ENCODE measurements at places on chromosomes 3 and 15.

GRCh38 chr15:82587805-82588204, 47.5 kb upstream of the RPS17 start:
- no peak for DNase-seq

DNA sequence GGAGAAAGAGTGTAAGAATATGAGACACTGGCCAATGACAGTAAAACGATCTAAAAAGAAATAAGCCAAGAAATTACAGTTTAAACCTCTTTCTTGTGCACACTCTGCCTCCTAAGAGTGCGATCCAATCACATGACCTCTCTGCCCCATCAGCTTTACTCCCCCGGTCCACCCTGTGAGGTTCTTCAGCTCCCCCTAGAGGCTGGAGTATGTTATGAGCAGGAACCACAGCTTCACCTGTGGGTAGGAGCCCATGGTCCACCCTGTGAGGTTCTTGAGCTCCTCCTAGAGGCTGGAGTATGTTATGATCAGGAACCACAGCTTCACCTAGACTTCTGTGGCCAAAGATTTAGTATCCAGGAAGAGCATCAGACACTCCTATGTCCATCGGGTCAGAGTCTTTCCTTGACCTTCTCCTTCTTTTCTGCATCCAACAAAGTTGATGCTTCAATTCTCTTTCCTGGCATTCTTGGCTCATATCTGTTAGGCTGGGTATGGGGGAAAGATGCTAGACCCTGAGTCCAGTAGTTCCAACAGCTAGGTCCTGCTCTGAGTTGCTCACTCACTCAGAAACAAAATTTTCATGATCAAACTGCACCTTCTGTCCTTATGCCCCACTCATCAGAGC, 164.0 kb downstream of the MINAR1 start:
- no peak for DNase-seq

GRCh38 chr3:124768812-124769211, 38.6 kb downstream of the UMPS start:
- DNase-seq = no peak

DNA sequence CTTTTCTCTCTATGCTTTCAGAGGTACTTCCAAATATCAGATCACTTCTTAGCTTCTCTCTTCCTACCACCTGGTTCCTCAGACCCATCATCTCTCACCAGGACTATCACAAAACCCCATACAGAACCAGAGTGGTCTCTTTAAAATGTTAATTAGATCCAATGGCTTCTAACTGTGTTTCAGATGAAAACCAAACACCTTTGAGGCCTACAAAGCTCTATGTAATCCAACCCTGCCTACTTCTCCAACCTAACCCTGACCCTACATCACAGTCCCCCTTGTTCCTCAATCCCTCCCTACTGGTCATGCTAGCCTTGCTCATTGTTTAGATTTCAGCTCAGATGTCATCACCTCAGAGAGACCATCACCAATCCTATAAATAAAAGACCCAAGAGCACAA, 34.8 kb downstream of the SUMF1 start:
- DNase-seq = no peak

GRCh38 chr3:148791920-148792319, 35.7 kb upstream of the CPB1 start:
- no peak for DNase-seq

- DNase-seq = no peak
Measured at GRCh38 chr3:157669416-157669815, 166.2 kb upstream of the VEPH1 start.

GRCh38 chr3:16377847-16378302, 112.9 kb downstream of the OXNAD1 start:
- no peak for DNase-seq

GRCh38 chr3:60703956-60704736, 547.1 kb downstream of the FHIT start:
- no peak for DNase-seq

DNA sequence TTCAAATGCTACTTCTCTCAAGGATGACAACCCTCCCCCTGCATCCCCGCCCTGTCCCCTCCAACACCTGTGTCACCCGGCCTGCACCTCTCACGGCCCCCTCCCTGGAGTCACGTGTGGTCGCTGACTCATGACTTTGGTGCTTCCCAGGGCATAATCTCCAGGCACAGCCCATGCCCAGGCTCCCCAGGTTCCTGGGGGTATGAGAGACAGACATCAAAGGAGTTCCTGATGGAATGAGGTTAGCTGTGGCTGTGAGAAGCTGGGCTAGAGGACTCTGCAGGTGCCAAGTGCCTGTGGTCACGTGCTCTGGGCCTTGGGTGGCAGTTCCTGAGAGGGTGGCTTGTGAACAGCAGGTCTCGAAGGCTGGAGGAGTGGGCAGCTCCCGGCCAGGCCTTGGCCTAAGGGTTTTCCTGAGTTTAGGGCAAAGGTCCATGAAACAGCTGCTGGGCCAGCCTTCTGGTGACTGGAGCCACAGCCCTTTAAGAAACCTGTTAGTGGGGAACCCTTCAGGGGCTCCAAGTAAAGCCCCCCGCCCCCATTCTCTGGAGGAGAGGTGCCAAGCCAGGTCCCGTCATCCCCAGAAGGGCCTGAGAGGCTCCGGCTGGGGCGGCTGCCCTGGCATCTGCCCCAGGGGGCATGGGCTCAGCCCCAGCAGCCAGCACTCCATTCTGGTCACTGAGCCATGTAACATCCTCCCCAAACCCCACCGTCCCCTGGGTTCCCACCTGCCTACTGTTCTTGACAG, 230.0 kb downstream of the XXYLT1 start:
- no peak for DNase-seq

DNA sequence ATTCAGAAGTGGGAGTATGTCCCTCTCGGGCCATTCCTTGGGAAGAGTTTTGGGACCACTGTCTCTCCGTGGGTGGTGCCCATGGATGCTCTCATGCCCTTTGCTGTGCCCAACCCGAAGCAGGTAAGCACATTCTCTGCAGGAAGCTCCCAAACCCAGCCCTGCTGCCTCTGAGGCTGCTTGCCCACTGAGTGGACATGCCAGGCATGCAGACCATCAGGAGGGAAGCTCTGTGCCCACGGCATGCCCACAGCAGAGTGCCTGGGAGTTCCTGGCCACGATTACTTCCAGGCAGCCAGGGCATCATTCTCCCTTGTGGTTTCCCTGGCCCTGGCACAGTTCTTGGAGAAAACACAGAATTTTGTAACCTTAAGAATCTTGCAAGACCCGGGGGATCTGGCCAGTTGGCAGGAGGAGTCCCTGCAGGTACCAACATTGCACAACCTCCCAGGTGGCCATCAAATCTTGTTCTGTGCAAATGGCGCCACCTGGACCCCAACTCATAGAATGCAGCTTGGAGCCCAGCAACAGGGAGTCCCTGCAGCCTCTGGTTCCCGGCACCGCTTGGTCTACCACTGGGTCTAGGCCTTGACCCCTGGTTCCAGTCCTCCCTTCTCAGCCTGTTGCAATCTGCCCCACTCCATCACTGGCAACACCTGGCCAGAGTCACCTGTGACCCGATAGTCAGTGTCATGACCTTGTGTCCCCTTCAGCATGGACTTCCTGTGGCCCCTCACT, 20.4 kb downstream of the FAH start:
- DNase-seq = peak; percentile 55

- DNase-seq = no peak
Measured at GRCh38 chr3:123159926-123160635, 41.7 kb upstream of the SEC22A start.

DNA sequence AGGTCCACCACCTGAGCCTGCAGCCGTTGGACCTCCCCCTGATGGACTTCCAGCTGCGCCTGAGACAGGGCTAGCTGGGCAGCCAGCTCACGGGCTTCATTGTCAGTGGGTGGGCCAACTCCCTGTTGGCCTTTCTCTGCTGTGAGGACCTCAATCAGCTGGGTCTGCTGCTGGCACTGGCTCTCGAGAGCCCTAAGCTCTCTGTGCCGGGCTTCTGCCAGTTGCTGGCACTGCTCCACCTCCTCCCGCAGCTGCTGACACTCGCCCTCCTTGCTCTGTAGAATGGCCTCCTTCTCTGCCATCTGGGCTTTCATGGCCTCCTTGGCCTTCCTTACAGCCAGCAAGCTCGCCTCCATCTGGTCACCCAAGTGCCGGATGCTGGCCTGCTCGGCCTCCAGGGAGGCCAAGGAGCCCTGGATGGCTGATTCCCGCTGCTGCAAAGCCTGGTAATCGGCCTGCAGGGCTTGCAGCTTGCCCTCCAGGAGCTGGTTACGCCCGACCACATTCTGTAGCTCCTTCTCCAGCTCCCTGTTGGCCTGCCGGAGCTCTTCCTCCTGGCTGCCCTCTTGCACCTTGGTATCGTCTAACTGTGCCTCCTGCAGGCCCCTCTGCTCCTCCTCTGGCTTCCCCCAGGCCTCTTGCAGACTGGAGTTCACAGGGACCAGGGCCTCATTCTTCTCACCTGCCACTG, 23.8 kb downstream of the CXCR6 start:
- DNase-seq = no peak

DNA sequence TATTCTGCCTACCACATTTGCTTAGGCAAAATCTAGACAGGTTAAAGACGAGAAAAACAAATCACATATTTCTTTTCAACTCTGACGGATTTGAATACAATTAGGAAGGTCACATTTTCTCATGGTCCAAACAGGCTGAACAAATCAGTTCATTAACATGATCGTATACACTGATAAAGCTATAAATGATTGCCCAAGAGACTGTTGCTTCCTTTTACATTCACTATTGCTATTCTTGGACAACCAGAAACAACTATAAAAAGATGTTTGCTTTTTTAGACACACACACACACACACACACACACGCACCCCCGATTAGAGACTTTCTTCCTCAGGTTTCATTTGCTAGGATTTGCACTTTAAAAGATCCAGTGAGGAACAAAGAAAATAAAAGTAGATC, 122.3 kb upstream of the BHLHE40 start:
- DNase-seq = no peak

- DNase-seq = no peak
Measured at GRCh38 chr3:141285570-141285969, 53.9 kb downstream of the PXYLP1 start.

- DNase-seq = no peak
Measured at GRCh38 chr3:179967622-179968021, 69.1 kb downstream of the PEX5L start.

DNA sequence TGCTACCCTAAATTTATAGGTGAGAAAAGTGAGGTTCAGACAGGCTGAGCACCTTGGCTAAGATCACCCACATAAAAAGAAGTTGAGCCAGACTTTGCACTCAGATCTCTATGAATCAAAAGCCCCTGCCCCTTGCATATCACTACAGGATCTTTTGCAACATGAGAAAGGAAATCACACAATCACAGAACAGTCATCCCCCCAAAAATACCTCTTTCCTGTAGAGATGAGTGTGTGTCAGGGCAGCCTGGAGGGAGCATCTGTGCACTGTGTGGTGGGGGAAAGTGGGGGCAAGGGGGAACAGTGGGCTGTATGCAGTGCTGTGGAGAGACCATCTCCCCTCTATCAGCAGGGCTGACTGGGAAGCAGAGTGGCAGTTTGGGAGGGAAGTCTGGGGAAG, 46.6 kb downstream of the EPHB3 start:
- no peak for DNase-seq

GRCh38 chr15:70556151-70556741, 207.1 kb downstream of the UACA start:
- DNase-seq = no peak

DNA sequence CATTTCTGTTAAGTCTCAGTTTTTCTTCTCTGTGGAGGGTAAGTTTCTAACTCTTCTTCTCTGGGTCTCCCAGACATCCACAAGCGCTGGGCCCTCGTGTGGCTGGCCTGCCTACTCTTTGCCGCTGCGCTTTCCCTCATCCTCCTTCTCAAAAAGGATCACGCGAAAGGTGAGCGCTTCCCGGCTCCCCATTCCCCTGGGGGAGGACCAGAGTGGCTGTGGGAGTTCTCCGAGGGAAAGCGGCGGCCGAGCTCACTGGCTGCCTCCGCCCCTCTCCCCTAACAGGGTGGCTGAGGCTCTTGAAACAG, 1.1 kb upstream of the CRELD1 start:
- no peak for DNase-seq

DNA sequence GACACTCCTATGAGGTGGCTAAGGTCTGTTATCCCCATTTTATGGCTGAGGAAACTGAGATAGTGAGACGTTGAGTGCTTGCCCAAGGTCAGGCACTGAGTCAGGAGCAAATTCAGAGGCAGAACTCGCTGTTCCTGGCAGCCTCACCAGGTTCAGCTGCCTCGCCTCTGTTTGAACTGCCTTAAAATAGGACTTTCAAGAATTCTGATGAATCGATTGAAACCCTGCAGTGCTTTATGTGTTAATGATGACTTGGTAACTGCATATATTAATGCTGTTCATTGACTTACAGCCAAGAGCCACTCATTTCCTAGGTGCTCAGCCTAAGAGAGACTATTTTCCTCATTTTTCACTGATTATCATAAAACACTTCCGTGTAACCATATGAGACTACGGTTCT, 79.5 kb upstream of the BHLHE40 start:
- DNase-seq = no peak

GRCh38 chr3:182755308-182755707, 38.0 kb upstream of the ATP11B start:
- DNase-seq = no peak

GRCh38 chr15:89278307-89278706, 34.5 kb downstream of the FANCI start:
- no peak for DNase-seq

DNA sequence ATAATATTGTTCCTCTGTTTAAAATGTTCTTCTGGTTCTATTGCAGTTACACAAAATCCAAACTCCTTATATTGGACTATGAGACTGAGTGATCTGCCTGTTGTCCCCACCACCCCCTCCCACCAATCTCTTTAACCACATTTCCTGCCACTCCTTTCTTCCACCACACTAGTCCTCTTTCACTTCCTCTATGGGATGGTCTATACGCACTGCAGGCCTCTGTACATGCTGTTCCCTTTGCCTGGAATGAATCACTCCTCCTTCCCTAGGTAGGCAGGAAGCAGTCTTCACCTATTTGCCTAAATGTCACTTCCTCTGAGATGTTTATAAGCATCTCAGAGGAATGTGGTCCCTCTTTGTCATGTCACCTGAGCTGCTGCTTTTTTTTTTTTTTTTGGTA, 4.0 kb downstream of the MAP2K1 start:
- no peak for DNase-seq

DNA sequence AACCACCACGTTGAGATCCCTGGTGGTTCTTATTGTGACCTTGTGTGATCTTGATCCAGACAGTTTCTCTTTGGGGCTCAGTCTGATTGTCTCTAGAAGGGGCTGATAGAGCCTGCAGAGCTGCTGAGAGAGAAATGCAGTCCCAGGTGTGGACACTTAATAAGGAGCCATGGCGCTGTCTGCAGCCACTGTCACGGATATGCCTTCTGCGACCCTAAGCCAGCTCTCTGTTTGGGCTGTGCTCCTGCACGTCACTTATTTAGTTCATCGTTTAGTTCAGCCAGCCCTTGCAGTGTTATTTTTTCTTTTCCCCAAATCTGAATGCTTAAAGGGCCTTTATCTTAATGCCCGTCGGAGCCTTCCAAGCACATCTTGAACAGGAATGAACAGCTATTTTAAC, 12.0 kb downstream of the SLC6A1 start:
- DNase-seq = no peak

GRCh38 chr15:39365873-39366272, 215.0 kb upstream of the THBS1 start:
- no peak for DNase-seq

All from stimulated activated CD4-positive, alpha-beta T cell treated with anti-CD3 and anti-CD28 coated beads, Interleukin-1b, Interleukin-23, amount 100 ng/mL, for 1 hour (primary cell).